ENCODE measurements at places on chromosomes 1 and 21.

DNA sequence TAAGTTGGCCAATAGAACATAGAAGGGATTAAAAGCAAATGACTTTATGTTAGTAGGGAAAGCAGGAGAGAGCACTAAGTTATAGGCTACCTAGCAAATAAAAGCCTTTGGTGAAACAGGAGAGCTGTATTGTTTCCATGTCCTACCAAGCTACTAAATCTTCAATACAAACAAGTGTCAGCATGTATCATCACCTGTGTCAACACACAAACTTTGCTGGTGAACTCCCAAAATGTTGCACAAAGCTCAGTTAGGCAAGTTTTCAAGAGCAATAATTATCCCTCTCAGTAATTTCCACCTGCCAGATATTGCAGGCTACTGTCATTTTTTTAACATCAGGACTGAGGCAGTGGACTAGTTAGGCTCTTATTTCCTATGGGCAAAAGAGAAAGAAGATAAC is 77.7 kb upstream of the ADAM30 start:
- peak; percentile 85 for DNase-seq

- no peak for DNase-seq
These were observed 214.6 kb upstream of the NFIA start for GRCh38 chr1:60867782-60868181.

GRCh38 chr1:218712677-218713076 is 367.5 kb downstream of the TGFB2 start:
- no peak for DNase-seq

- peak; percentile 77 for DNase-seq
These were observed at the start of gene TMEM51 for GRCh38 chr1:15153184-15153841. TMEM51 (plus strand) TSS chr1:15153747; CDS start chr1:15215088, 61,341 bp downstream.

GRCh38 chr21:35159881-35160280 is 110.8 kb upstream of the RUNX1 start:
- DNase-seq, result peak; percentile 55

DNA sequence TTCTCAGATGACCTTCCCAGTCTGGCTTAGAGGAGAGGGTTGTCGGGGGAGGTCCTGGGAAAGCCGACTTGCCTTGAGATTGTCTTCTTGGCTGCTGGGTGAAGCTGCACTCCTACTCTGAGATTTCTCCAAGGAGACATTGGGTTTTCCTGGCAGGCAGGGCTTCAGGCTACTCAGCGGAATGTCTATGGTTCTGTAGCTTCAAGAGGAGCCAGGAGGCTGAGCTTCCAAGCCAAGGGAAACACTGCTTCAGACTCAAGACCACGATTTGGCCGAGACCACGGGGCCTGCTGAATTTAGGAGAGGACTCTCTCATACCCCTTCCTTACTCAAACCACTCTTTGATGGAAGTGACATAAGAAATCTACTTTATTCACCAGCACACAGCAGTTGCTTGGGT is 67.8 kb downstream of the NTMT2 start:
- no peak for DNase-seq

DNA sequence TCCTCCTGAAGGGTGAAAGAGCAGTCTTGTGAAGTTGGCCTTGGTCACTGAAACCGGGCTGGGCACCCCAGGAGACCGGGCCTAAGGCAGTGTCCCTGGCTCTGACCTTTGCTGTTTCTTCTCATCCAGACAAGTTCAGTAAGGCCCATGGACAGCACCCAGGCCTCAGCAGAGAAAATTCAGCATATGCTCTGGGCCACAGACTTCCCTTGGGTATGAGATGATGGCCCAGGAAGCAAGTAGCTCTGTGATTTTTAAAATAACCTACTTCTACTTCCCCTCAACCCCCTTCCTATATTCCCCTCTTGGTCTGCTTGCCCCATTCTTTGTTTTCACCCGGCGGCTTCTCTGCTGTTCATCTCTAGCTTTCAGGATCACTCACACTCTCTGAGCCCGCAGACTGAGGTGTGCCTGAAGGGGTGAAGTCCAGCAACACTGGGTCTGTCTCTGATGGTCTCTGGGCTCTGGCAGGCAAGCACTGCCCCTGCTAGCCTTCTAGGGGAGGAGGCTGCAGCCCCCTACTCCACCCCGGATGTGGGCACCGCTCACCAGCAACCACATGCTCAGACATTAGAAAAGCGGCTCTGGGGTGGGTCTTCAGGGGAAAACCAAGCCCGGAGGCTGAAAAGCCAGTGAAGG is 2.9 kb upstream of the GPR25 start:
- DNase-seq, result no peak

DNA sequence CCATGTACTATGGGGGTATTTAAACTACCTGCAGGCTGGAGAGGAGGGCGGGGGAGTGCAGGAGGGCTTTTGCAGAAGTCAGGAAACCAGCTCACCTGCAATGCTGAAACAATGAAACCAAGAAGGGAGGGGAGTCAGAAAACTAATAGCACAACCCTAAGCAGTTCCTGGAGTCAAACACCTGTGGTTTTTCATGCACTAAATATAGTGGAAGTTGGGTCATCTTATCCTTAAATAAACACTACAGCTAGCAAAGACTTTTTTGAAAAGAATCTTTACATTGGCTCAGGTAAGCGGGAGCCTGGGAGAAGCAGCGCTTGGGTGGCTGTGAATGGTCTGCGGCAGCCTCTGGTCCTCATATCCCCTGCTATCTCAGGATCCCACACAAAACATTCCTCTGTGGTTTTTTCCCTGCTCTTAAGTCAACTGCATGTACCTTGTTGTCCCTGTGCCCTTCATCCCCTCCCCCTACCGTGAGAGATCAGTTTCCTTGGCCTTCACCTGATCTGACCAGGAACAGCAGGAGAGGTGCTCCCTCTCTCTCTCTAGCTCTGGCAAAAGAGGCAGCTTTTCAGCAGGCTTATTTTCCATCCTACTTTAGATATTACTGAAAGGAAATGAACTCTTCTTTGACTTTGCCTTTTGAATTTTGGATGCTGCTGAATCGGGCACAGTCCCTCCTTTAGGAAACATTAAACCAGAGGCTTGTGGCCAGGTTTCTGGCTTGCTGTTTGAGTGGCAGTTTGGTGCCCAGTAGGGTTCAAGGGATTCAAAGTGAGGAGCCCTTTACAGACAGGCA is 26.6 kb downstream of the TENT5C start:
- DNase-seq, result peak; percentile 78

GRCh38 chr1:44334968-44335367 is 20.1 kb downstream of the ERI3 start:
- DNase-seq, result no peak

GRCh38 chr1:155016231-155016831 is 13.7 kb downstream of the ZBTB7B start:
- DNase-seq, result no peak

- no peak for DNase-seq
These were observed 33.2 kb downstream of the KCNA10 start for GRCh38 chr1:110485725-110486124.

DNA sequence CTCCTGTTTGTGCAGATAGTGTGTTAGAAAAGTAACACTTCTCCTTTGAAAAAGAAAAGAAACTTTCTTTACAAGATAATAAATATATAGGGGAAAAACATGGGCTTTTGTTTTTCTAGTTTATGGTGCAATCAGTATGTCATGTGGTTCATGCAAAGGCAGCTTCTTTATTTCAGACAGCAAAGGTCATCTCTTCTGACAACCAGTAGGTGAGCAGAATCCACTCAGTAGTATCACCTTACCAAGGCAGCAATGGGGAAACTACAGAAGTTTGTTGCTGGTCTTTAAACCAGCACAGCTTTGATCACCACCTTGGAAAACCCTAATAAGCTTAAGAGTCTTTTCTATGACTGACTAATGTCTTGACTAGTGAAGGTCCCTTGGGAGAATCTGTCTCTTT is 13.0 kb upstream of the SAMSN1 start:
- DNase-seq, result no peak

Measured in PC-3 (cell line).